ENCODE measurements at places on chromosomes 5 and 9.

DNA sequence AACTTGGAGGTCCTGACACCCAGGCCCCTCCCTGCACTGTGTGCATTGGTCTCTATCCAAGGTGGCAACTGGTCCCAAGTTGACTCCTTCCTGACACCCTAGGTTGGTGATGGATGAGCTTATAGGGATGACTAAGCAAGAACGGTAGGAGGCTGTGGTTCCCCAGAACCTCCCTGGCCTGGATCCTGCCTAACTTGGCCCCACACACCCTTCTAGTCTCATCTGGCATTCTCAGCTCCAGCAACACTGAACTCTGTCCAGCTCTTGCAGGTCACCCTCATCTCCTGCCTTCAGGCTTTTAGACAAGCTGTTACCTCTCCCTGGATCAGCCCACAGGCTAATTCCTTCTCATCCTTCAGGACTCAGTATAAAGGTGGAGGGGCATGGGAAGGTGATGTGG lies 16.5 kb downstream of the AQP3 start:
- no peak for DNase-seq

GRCh38 chr9:20698782-20699181 lies 14.7 kb downstream of the FOCAD start:
- DNase-seq = no peak

- DNase-seq = no peak
These were observed 280.5 kb downstream of the ICE1 start for GRCh38 chr5:5702934-5703333.

DNA sequence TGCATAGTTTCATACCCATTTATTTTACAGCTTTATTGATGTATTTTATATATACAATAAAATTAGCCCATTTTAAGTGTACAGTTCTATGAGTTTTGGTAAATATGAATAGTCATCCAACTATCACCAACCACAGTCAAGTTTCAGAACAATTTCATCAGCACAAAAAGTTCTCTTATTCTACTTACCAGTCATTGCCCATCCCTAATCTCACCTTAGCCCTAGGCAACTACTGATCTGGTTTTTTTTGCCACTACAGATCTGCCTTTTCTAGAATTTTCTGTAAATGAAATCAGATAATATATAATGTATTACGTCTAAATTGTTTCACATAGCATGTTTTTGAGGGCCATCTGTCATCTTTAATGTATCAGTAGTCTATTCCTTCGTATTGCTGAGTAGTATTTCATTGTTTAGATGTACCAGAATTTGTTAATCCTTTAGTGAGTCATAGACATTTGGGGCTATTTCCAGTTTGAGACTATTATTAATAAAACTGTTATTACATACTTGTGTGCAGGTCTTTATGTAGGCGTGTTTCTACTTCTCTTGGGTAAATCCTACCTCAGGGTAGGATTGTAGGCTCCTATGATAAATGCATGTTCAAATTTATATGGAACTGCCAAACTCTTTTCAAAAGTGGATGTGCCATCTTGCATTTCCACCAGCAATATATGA lies 198.5 kb upstream of the ADAMTSL1 start:
- DNase-seq = no peak

DNA sequence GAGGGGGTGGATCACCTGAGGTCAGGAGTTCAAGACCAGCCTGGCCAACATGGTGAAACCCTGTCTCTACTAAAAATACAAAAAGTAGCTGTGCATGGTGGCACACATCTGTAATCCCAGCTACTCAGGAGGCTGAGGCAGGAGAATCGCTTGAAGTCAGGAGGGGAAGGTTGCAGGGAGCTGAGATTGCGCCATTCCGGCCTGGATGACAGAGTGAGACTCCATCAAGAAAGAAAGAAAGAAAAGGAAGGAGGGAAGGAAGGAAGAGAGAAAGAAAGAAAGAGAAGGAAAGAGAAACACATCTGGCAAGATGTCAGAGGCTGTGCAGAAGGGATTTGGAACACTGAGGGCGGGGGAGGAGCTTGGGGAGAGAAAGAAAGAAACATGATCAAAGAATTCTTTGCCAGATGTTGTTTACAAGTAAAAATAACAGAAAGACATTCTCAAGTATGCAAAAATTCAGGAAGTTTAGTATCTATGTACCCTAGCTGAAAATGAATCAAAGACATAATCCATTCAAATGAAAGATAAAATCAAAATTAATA lies 93.7 kb downstream of the AK8 start:
- DNase-seq = no peak

DNA sequence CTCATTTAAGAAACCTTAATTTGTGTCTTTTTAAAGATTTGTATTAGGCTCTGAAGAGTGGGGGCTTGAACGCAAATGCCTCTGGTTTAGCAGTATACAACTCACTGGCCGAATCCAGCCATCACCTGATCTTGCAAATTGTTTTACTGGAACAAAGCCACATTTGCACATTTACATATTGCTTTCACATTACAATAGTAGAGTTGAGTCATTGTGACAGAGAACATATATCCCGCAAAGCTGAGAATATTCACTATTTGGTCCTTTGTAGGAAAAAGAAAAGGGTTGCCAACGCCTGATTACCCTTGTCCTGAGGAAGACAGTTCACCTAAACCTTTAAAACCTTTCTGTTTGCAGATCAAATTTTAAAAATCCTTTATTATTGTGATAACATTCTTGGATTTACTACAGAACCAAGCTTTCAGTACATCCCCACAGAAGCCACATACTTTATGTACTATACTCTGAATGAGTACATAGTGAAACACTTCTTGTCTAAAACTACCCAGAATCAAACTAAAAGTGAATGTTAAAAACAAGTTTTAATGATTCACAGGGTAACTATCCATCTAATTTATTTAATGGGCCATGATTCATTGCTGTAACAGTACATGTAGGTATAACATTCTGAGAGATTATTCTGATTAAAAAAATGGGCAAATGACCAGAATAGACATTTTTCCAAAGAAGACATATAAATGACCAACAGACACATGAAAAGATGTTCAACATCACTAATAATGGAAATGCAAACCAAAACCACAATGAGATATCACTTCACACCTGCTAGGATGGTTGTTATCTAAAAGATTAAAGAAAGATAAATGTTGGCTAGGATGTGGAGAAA lies 161.0 kb downstream of the SLC25A46 start:
- peak; percentile 72 for DNase-seq

DNA sequence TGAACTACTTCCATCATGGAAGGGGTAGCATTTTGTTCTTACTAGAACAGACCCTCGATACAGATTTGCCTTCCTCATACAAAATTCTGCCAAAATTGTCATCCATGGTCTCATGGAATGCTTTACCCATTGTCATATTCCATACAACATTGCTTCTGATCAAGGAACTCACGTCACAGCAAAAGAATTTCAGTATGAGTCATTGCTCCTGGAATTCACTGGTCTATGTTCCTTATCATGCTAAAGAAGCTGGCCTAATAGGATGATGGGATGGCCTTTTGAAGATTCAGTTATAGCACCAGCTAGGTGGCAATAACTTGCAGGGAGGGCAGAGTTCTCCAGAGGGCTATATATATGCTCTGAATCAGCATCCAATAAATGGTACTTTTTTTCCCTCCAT lies 18.2 kb upstream of the FNIP1 start:
- peak; percentile 85 for DNase-seq

DNA sequence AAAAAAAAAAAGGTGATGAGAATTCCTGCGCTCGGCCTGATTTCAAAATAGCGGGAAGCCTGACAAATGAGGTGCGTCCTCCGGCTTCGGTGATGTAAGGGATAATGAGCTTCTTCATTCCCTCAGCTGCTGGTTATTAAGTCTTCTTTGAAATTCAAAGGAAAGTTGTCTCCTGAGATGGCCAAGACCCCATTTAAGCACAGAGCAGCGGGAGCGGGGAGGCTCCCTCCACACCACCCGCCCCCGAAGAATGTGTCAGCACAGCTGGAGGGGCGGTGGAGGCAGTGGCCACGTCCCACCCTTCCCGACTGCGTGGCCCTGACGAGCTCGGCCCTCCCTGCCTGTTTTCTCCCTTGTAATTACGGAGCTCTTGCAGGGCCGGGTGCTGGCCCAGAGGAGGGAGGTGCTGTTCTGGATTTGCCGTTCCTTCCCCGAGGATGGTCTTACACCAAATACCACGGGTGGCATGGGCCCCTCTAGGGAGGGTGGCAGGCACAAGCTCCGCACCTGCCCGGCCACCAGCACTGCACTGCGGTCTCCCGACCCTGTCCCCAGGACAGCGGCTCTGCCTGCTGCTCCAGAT lies 31.0 kb downstream of the SLC9A3 start:
- DNase-seq = peak; percentile 11

DNA sequence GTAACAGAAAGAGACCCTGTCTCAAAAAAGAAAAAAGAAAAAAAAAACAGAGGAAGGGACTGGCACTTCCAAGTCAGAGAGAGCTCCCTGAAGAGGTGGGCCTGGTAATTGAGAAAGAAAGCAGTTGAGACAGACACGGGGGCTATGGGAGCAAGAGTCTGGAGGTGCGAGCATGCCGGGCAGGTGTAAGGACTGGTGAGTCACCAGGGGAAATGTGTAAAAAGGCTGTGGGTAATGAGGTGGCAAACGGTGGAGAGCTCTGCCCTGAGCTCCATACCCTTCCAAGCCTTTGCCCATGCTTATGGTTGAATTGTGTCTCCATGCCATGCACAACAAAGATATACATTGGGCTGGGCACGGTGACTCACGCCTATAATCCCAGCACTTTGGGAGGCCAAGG lies 18.0 kb upstream of the JADE2 start:
- DNase-seq = no peak

DNA sequence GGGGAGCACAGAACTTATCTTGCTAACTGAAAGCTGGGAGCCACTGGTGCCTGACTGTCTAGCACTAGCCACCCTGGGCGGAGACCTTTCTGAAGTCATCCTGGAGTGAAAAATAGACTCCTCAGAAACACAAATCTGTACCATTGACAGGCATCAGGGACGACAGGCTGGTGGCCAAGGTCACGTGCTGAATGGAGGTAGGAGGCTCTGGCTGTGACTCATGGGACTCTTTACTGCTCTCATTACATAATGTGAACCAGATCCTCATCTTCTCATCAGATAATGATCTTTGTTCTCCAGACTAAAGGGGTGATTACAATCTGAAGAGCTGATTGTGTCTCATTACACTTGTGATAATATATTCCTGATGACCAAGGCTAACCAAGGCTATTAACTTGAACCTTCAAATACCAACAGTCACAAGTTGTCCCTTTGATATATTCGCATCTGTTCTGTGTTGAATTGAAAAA lies 91.8 kb downstream of the SEMA5A start:
- no peak for DNase-seq

All from choroid plexus epithelial cell (primary cell).